ENCODE measurements at places on chromosomes 4 and X.

DNA sequence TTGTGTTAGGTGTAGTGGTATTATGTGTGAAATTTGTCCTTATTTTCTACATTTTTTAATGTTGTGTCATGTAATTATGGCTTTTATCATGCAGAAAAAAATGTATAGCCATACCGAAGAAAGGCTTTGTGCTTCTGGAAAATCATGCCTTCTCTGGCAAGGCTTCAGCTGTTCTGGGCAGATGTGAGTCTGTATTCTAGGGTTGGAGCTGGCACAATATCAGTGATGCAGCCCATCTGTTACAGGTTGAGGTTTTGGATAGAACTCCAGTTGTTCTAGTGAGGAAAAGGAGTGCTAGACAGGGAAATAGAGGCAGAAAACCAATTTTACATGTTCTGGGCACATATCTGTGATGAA, 44.8 kb upstream of the PRSS12 start:
- no peak for DNase-seq

GRCh38 chr4:183118585-183118984, 19.5 kb downstream of the WWC2 start:
- DNase-seq: no peak

- DNase-seq: no peak
Observed at GRCh38 chr4:1592068-1592708, 91.9 kb downstream of the FAM53A start.

DNA sequence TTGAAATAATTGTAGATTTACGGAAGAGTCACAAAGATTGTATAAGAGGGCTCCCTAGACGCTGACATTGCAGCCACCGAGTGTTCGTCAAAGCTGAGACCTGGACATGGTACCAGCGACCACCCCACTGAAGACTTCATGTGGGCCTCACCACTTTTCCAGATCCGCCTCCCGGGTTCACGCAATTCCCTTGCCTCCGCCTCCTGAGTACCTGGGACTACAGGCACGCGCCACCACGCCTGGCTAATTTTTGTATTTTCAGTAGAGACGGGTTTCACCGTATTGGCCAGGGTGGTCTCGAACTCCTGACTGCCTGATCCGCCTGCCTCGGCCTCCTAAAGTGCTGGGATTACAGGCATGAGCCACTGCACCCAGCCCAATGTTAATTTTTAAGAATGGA, 29.7 kb downstream of the CPLX1 start:
- no peak for DNase-seq

GRCh38 chr4:3862640-3863420, 96.6 kb downstream of the ADRA2C start:
- no peak for DNase-seq

GRCh38 chr4:87553182-87553581, 24.0 kb upstream of the SPARCL1 start:
- DNase-seq: no peak

GRCh38 chr4:34202154-34202553, 2042.2 kb downstream of the ARAP2 start:
- DNase-seq: no peak

- no peak for DNase-seq
Observed at GRCh38 chr4:81255524-81255923, 40.5 kb upstream of the PRKG2 start.

GRCh38 chr4:132108784-132109183, 1040.3 kb upstream of the PCDH10 start:
- DNase-seq: no peak

- no peak for DNase-seq
Observed at GRCh38 chr4:93658443-93658842, 170.1 kb upstream of the ATOH1 start.

GRCh38 chrX:6693051-6693450, 158.1 kb upstream of the VCX3A start:
- no peak for DNase-seq

GRCh38 chr4:52107336-52107735, 56.2 kb downstream of the SPATA18 start:
- DNase-seq: no peak

- DNase-seq: no peak
Observed at GRCh38 chr4:116016201-116016600, 902.8 kb upstream of the NDST4 start.

- DNase-seq: no peak
Observed at GRCh38 chr4:53920116-53920515, 144.3 kb downstream of the CHIC2 start.

DNA sequence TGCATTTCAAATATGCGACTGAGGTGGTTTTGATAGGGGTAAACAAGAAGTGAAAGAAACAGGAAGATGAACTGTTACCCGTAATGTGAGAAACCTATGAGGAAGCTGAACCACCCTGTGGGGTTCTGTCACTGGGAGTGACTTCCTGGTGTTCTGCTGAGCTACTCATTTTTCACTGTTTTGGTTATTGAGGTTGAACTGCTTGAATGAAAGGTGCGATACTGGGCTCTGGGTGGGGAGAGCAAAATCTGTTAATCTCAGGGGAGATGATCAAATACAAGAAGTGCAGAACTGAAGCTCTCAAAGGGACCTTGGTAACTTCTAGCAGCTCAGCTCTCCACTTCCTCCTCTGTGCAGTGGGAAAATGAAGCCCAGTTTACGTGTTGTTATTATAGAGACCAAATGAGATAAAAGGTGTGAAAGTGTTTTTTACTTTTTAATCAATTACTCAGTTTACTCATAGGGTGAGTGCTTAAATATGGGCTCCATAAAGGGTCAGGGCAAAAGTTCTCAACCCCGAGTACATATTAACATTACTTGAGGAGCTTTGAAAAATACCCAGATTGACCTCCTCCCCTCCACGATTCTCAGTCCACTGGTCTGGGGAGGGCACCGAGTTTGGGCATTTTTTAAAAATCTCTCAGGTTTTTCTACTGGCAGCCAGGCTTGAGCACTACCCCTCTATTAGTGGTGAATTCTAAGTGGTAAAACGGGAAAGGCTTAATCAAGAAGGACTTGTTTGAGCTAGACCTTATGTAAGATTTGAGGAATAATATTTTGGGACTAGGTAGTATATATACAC, 66.7 kb downstream of the COQ2 start:
- DNase-seq: peak; percentile 81

Measured in hematopoietic multipotent progenitor cell (in vitro differentiated cells).